ENCODE measurements at places on chromosomes 5 and 9.

GRCh38 chr5:125306741-125307140 lies 560.3 kb upstream of the ZNF608 start:
- DNase-seq: no peak

GRCh38 chr5:135242866-135243555 lies 156.0 kb downstream of the MACROH2A1 start:
- peak; percentile 25 for DNase-seq

DNA sequence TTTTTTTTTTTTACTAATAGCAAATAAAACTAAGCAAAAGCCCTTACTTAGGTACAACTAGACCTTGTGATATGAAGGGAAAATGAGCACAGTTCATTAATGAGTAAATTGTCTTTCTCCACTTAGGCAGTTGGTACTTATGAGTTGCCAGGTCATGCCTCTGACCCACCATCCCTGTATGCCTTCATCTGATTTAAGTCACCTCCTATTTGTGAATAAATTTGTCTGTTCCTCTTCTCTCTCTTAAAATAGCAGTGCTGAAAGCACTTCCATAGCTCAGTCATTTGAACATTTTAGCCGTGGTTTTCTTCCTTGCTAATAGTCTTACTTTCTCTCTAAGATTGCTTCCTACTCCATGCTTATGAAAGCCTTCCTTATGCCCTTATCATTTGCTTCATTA lies 61.4 kb downstream of the SLC44A1 start:
- DNase-seq: no peak

DNA sequence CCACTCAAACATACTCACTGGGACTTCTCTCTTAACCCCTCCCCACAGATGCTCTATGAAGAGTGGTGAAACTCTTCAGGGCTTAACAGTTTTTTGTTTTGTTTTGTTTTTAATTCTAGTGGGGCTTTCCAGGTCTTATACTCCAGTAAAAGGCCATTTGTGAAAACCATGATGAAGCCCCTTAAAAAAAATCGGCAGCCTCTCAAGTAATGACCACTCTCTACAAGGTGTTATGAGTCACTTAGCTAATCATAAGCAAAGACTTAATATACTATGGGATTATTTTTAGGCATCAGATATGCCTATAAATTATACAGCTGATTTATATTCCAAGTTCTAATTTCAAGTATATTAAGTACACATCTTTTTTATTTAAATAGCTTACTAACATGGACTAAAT lies 607.9 kb downstream of the RAB3C start:
- no peak for DNase-seq

GRCh38 chr5:124102486-124102885 lies 590.5 kb downstream of the CSNK1G3 start:
- DNase-seq: no peak

GRCh38 chr9:124863371-124863871 lies 1.5 kb downstream of the ARPC5L start:
- peak; percentile 51 for DNase-seq

- no peak for DNase-seq
These were observed 194.4 kb downstream of the IZUMO3 start for GRCh38 chr9:24351258-24351657.

- no peak for DNase-seq
These were observed 11.7 kb upstream of the SETX start for GRCh38 chr9:132366481-132366880.
